Left lung (tissue), 14 donors: ENCODE measurements at places on chromosomes 7 and 10. TPM values are rescaled to one million over a fixed set of nuclear protein-coding genes. Genes with fewer than 3 reads are reported as not detected.

- H3K36me3 ChIP-seq, result peaks cover 22% of the 10 kb centered on the region
- peaks cover 51% of the 10 kb centered on the region for H3K27me3 ChIP-seq
- H3K4me1 ChIP-seq, result no peaks in the 10 kb centered on the region
- H3K27ac ChIP-seq, result peak overlapping the region; percentile 85
- DNase-seq, result peak; percentile 84
Observed at GRCh38 chr7:26376175-26376917, 84.7 kb downstream of the SNX10 start.

GRCh38 chr7:50227726-50228125 is 76.8 kb upstream of the IKZF1 start:
- H3K27me3 ChIP-seq, result no peaks in the 10 kb centered on the region
- no peak overlapping the region for H3K4me3 ChIP-seq
- H3K27ac ChIP-seq, result no peak overlapping the region
- peaks cover 27% of the 10 kb centered on the region for H3K4me1 ChIP-seq

DNA sequence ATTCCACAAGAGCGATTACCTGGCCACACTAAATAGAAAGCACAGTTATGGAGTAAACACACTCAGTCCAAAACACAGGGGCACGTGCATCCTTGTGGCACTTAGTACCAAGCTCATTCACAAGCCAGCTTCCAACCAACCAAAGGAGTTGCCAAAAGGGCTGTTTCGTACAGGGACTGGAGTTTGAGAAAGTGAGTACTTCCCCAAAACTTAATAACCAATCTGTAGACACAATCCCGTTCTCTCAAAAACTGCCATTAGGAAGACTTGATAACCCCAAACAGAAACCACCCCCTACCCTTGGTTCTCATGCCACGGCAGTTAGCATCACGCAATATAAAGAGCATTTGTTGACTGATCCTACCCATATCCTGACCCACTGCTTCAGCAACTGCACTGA is 166.2 kb upstream of the ASAH2 start:
- peak overlapping the region; percentile 61 for H3K4me3 ChIP-seq
- peak overlapping the region; percentile 92 for H3K27ac ChIP-seq
- H3K4me1 ChIP-seq, result peaks cover 76% of the 10 kb centered on the region
- peaks cover 7% of the 10 kb centered on the region for H3K27me3 ChIP-seq
- no peaks in the 10 kb centered on the region for H3K36me3 ChIP-seq

Gene SPDYE16
- total RNA-seq, result 0.26 TPM

Gene GPR141
- 8.6 TPM for total RNA-seq

Gene CAMK2B
- 0.17 TPM for total RNA-seq

Gene NPC1L1
- total RNA-seq, result not detected
